Effector memory CD8-positive, alpha-beta T cell (primary cell): ENCODE measurements at places on chromosomes 3 and 15.

- DNase-seq: no peak
These were observed 64.2 kb downstream of the BOC start for GRCh38 chr3:113275583-113275928.

- no peak for DNase-seq
These were observed 496.1 kb downstream of the SHQ1 start for GRCh38 chr3:72352176-72352575.

- no peak for DNase-seq
These were observed 610.8 kb downstream of the NTRK3 start for GRCh38 chr15:87645723-87646122.

GRCh38 chr3:30078736-30079135, 527.7 kb upstream of the TGFBR2 start:
- no peak for DNase-seq

DNA sequence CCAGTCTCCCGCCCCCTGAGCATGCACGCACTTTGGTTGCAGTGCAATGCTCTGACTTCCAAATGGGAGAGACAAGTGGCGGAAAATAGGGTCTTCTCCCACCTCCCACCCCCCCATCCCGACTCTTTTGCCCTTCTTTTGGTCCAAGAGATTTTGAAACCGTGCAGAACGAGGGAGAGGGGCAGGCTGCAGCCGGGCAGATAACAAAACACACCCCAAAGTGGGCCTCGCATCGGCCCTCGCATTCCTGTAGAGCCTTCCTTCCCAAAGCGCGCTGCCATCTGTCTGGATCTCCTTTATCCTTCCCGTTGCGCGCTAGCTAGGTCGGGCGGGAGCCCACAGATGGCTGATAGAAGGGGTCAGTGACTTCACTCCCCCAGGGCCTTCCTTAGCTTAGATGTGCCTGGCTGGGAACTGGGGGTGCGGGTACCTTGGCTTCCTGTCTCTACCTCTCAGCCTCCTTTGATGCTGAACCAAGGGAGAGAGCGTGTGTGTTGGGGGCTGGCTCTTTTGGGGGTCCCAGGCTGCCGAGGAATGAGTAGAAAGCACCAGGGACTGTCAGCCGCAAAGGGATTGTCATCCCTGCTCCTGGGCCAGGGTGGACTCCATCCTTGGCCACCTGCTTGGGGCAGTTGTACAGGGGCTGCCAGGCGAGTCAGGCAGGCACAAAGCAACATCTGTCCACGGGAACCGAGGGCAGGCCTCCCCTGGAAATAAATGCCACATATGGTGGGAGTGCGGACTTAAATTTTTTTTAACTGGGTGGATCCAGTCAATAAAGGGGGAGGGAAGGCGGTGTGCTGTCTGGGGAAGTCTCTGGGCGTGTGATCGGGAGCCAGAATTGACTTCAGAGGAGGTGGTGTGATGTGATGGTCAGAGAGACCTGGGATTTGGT, 1.8 kb downstream of the SMAD3 start:
- DNase-seq: no peak

GRCh38 chr3:37859908-37860199, 1.8 kb upstream of the CTDSPL start:
- DNase-seq: no peak

DNA sequence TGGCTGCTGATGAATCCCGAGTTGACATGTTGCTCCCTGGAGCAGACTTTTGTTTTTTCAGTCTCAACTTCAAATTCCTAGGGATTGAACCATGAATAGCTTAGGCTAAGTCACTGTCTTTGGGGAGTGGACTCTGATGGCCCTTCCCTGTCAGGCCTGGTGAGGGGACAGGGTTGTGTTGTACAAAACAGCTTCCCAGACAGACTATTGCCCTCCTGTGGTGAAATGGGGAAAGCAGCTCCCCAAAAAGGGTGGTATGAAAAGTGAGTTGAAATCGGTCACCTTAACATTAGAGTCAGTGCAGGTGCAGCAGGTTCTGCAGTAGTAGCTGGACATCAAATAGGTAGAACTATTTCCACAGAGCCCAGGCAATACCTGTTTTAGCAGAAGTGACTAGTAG, 775.6 kb downstream of the ROBO2 start:
- no peak for DNase-seq

- no peak for DNase-seq
These were observed 46.9 kb upstream of the DIPK2A start for GRCh38 chr3:143924522-143925285.

DNA sequence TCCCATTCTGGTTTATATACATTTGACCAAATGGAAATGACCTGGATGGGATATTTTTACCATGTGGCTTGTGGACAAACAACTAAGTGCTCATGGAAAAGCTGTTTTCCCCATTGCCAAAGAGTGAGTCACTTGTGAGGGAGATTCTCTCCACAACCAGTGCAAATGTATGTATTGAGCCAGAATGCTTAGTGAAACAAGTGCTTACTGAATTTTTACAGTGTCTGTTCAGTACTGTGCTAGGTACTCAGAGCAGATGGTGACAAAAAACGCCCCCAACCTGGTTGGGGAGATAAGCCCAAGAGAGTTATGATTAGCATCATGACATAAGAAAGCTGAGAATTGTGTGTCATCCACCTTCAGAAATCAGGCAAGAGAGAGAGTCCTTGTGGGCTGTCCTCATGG, 2.3 kb downstream of the CHP1 start:
- DNase-seq: no peak

GRCh38 chr3:160951642-160952487, 153.3 kb downstream of the B3GALNT1 start:
- no peak for DNase-seq

DNA sequence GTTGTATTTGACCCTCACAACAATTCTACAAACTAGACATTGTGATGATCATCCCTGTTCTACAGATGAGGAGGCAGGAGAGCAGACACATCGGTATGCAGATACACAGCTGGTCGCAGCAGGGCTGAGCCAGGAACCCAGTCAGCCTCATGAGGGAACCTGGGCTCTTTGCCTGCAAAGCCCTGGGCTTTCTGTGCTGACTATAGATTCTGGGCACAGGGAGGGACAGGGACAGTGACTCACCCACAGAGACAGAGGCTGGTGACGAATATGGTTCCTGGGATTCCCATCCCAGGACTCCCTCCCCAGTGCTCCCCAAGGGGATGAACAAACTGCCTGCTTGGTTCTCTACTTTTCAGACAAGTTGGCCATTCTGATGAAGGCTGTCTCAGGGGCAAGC, 3.8 kb upstream of the CAMP start:
- no peak for DNase-seq
